ENCODE measurements at places on chromosomes 11 and 22. TPM values are rescaled to one million over a fixed set of nuclear protein-coding genes. Genes with fewer than 3 reads are reported as not detected.
A peak's percentile ranks its signal among the peaks of the same experiment; 100 is the strongest.

GRCh38 chr22:36762687-36763260 is 13.1 kb downstream of the IFT27 start:
- no peaks in the 10 kb centered on the region for H3K4me1 ChIP-seq
- DNase-seq, result no peak
- no peaks in the 10 kb centered on the region for H3K27me3 ChIP-seq
- no peak overlapping the region for H3K27ac ChIP-seq
- H3K36me3 ChIP-seq, result peaks cover 5% of the 10 kb centered on the region

The OR8D1 gene
- not detected for total RNA-seq

DNA sequence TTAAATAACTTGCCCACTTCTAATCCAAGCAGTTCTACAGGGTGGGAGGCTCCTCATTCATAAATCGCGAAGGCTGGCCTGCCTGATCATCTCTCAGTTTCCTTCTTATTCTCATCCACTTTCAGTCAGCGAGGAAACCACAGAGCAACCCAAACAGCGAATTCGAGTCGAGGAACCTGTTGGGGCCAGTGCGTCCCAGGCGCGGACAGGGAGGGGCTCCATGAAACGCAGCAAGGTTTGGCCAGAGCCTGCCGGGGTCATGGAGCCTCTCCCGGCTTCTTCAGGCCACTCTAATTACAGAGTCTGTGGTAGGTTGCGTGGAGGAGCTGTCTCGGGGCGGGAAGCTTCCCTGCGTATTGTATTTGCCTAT is 741 bp upstream of the NAV2 start:
- peak overlapping the region; percentile 85 for H3K27ac ChIP-seq
- DNase-seq, result no peak
- peaks cover 37% of the 10 kb centered on the region for H3K4me1 ChIP-seq
- H3K36me3 ChIP-seq, result no peaks in the 10 kb centered on the region
- peak overlapping the region; percentile 56 for H3K4me3 ChIP-seq

DNA sequence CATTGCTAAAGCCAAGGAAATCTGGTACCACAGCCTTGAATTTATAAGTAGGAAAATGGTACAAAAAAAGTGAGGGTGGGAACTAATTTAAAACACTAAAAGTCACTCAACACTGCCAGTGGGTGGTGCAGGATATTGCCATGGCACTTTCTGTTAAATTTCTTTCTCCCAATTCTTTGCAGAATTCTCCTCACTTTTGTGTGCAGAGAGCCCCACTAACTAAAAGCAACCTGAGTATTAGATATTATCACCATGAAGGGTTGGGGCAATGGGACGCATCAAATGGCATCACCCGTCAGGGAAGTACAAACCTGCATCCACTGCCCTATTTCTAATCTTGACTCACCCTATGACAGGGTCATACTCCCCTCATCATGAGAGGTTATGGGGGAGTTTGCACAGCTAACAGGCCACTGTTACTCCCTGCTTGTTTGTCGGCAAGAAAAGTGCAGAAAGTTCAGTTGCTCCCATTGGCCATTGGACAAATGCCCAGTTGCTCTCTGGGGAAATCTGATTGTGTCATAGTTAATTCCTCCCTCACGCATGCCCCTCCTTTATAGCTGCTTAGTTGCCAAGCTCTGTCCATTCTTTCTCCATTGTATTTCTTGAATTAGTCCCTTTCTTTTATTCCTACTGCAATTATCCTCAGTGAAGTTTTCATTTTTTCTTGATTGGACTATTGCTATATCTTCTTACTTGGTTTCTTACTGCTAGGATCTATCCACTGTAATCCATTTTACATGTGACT is 93.8 kb upstream of the BLID start:
- peak overlapping the region; percentile 89 for H3K27ac ChIP-seq
- H3K36me3 ChIP-seq, result no peaks in the 10 kb centered on the region
- H3K27me3 ChIP-seq, result no peaks in the 10 kb centered on the region
- DNase-seq, result peak; percentile 76

GRCh38 chr22:23849009-23850006 is 8.4 kb upstream of the SLC2A11 start:
- H3K27me3 ChIP-seq, result no peaks in the 10 kb centered on the region
- no peak overlapping the region for H3K27ac ChIP-seq
- H3K4me3 ChIP-seq, result no peak overlapping the region
- no peak for DNase-seq

- peak overlapping the region; percentile 71 for H3K4me3 ChIP-seq
- H3K4me1 ChIP-seq, result no peaks in the 10 kb centered on the region
- H3K27ac ChIP-seq, result peak overlapping the region; percentile 61
- DNase-seq, result no peak
- no peaks in the 10 kb centered on the region for H3K27me3 ChIP-seq
Measured at GRCh38 chr11:74989260-74989638, 516 bp downstream of the NEU3 start.

DNA sequence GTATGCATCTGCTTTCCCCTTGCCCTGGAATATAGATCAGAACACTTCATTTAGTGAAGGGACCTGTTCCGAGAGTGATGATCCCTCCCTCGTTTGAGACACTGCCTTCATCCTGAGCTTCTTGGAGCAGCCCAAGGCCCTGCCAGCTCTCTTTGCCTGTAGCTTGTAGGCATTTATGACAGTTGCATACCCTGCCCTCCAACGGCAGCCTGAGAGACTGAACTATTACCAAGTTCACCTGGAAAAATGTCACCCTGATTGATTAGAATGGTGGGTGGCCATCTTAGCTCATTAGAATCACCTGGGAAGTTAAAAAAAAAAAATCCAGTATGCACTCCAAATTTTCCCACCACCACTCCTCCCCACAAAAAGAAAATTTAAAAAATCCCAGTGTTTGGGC is 1.5 kb downstream of the MICAL3 start:
- no peak overlapping the region for H3K27ac ChIP-seq
- no peak for DNase-seq
- H3K27me3 ChIP-seq, result peaks cover 4% of the 10 kb centered on the region

The TBX1 gene
- total RNA-seq, result 6.8 TPM

The COMT gene
- total RNA-seq, result 116 TPM

GRCh38 chr11:102620818-102621561 is 4.1 kb downstream of the MMP20 start:
- peak; percentile 75 for DNase-seq
- no peak overlapping the region for H3K4me3 ChIP-seq
- no peaks in the 10 kb centered on the region for H3K36me3 ChIP-seq
- H3K27ac ChIP-seq, result no peak overlapping the region
- no peaks in the 10 kb centered on the region for H3K27me3 ChIP-seq

DNA sequence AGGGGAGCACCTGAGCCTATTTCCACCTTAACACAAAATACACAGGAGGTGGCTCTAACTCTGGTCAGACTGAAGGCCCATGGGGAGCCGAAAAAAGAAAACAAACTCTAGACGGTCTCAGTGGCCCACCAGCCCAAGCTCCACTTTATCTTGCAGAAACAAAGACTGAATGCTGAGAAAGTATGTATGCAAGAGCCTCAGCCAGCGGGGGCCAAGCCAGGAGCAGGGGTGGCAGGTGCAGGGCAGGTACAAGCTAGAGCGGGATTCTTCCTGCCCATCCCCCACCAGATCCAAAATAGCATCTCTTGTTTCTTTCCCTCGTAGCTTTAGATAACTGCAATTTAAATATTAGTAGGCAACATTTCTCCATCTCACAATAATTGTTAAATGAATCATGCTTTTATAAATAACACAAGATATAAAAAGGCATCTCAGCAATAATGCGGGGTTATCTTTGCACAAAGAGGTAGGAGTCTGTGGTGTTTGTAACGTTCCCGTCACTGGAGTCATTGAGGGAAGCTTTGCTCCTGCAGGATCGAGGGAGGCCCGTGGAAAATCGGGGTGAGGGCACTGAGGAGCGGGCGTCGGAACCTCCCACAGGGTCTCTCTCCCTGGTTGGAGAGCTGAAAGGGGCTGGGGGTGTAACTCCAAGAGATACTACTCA is 418.0 kb downstream of the SHANK2 start:
- H3K36me3 ChIP-seq, result no peaks in the 10 kb centered on the region
- no peak for DNase-seq
- no peak overlapping the region for H3K4me3 ChIP-seq
- peaks cover 2% of the 10 kb centered on the region for H3K27me3 ChIP-seq

- peak overlapping the region; percentile 7 for H3K4me3 ChIP-seq
- peaks cover 15% of the 10 kb centered on the region for H3K4me1 ChIP-seq
- H3K36me3 ChIP-seq, result no peaks in the 10 kb centered on the region
- H3K27me3 ChIP-seq, result peaks cover 22% of the 10 kb centered on the region
Measured at GRCh38 chr11:119742263-119742861, 13.4 kb upstream of the NECTIN1 start.

The LRRC74B gene
- 0.19 TPM for total RNA-seq

The P2RX3 gene
- not detected for total RNA-seq

The OR2AT4 gene
- total RNA-seq, result not detected

DNA sequence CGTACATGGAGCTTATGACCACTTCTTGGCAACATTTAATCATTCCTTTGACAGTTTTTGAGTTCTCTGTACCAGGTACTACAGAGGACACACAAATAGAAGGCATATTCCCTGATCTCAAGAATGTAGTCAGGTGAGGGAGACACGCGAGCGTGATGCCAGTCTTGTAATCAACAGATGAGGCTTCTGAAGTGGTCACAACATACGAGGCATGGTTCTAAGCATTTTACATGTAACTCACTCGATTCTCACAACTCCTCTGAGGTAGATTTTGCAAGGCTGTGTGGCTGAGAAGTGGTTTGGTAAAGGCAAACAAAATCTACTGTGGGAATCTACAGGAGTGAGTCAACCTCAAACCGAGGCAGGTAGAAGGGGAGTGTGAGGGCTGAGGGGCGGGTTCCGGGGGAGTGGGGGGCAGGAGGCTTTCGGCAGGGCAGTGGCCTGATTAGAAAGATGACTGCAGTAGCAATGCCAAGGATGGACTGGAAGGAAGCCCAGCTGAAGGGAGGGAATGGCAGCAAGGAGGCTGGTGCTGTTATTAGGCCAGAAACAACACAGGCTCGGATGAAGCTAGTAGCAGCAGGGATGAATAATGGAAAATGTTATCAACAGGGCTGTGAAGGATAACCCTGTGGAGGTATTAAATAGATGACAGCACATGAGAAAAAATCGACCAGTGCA is 63.8 kb downstream of the ST14 start:
- peak; percentile 14 for DNase-seq
- no peaks in the 10 kb centered on the region for H3K36me3 ChIP-seq
- no peaks in the 10 kb centered on the region for H3K4me1 ChIP-seq
- no peaks in the 10 kb centered on the region for H3K27me3 ChIP-seq

DNA sequence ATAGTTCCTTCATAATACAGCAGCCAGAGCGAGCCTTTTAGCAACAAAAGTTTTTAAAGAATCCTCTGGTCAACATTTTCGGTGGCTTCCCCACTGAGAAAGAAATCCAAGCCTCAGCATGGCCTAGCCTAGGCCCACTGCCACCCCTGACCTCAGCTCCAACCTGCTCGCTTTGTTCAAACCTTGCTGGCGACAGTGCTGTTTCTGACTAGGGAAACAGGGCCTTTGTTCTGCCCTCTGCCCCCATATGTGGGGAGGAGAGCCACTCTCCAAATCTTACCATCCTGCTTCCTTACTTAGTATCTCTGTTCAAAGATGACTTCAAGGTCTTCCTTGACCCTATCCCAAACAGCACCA is 95.8 kb downstream of the CCDC83 start:
- no peak overlapping the region for H3K4me3 ChIP-seq
- no peak for DNase-seq
- H3K27ac ChIP-seq, result no peak overlapping the region
- no peaks in the 10 kb centered on the region for H3K27me3 ChIP-seq

The HARBI1 gene
- total RNA-seq, result 8.1 TPM

The CD248 gene
- total RNA-seq, result 50.9 TPM

- no peaks in the 10 kb centered on the region for H3K4me1 ChIP-seq
- DNase-seq, result no peak
- H3K27ac ChIP-seq, result no peak overlapping the region
- H3K27me3 ChIP-seq, result no peaks in the 10 kb centered on the region
- H3K36me3 ChIP-seq, result no peaks in the 10 kb centered on the region
- H3K4me3 ChIP-seq, result no peak overlapping the region
Measured at GRCh38 chr11:45155627-45156180, 9.3 kb downstream of the PRDM11 start.

DNA sequence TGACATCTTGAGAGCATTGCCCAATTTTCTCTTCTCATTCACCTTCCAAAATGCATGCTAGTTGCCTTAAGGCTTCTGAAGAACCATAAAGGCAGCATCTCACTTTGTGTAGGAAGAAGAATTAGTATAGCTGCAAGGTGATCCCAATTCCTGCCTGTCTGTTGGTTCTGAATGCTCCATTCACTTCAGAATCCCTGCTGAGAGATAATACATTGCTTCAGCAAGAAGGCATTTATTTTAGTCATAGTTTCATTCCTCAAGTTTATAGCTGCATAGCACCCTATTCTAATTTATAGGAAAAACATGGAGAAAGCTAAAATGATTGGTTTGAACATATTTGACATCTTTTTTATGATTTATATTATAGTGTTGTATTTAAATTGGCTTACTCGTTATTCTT is 181.3 kb downstream of the METTL15 start:
- no peaks in the 10 kb centered on the region for H3K27me3 ChIP-seq
- H3K4me3 ChIP-seq, result no peak overlapping the region
- DNase-seq, result peak; percentile 4
- H3K27ac ChIP-seq, result no peak overlapping the region
- no peaks in the 10 kb centered on the region for H3K4me1 ChIP-seq

DNA sequence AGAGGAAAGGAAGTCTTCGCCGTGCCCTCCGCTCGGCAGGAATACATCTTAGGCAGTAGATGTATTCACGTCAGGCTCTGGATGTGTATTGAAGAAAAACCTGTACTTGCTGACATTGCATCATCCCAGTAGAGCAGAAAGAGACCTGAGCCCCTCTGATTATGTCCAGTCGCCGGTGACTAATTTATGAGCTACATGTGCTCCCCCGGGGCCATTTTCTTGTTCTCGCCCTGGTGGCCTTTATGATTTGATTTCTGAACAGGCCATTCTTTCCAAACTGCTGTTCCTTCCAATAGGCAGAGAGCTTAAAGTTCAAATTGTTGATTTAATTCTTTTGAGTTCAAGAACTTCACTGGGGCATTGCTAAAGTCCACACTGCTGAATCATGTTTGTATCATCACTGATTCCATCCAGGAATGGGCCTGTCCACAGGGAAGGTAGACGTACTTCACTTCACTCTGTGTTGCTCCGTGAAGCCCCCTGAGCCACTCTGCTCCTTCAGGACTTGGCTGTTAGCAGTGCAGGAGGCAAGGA is 137.3 kb upstream of the RASSF10 start:
- peak overlapping the region; percentile 11 for H3K27ac ChIP-seq
- H3K4me1 ChIP-seq, result peaks cover 21% of the 10 kb centered on the region
- H3K4me3 ChIP-seq, result no peak overlapping the region
- H3K27me3 ChIP-seq, result no peaks in the 10 kb centered on the region
- DNase-seq, result peak; percentile 26
